ENCODE measurements at places on chromosomes 7 and 10.

GRCh38 chr7:94206295-94206694, 188.4 kb upstream of the COL1A2 start:
- DNase-seq, result no peak

DNA sequence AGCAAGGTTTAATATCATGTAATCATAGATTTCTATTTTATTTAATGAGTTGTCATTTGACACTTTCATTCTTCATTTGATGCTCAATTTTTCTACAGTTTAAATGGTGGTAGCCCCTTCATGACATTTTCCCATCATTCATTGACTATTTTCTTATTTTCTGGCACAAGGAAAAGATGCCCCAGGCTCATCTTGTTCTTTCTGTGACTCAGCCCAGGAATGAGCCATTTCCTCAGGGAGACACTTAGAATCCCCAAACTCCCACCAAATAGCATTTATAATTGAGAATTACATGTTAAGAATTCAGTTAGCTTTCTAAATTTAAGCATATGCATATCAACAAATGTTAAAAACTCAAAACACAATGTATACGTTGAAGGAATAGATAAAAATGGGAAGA, 222.3 kb downstream of the KIF20B start:
- DNase-seq, result no peak

- no peak for DNase-seq
Measured at GRCh38 chr10:88731296-88731695, 25.2 kb downstream of the LIPK start.

DNA sequence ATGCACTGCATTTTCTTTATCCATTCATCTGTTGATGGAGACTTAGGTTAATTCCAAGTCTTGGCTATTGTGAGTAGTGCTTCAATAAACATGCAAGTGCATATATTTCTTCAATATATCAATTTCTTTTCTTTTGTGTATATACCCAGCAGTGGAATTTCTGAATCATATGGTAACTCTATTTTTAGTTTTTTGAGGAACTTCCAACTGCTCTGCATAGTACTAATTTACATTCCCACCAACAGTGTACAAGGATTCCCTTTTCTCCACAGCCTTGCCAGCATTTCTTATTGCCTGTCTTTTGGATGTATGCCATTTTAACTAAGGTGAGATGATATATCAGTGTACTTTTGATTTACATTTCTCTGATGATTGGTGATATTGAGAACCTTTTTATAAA, 145.2 kb downstream of the LYZL1 start:
- DNase-seq, result no peak

DNA sequence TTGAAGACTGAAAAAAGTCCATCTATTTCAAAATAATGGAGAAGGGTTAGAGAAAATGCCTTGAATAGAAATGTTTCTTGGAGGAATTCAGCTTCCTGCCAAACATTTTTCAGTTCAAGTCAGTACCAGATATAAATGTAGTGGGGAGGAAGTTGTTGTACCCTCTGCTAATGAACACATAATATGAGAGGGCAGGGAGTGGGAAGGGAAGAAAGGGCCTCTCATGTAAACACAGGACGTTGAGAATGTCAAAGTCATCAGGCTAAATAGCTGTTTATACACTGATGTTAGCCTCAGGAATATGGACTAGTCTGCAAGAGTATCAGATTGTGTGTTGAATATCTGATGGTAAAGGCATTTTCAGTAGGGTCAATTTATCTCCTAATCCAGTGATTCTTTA, 37.0 kb downstream of the GPR37 start:
- no peak for DNase-seq

DNA sequence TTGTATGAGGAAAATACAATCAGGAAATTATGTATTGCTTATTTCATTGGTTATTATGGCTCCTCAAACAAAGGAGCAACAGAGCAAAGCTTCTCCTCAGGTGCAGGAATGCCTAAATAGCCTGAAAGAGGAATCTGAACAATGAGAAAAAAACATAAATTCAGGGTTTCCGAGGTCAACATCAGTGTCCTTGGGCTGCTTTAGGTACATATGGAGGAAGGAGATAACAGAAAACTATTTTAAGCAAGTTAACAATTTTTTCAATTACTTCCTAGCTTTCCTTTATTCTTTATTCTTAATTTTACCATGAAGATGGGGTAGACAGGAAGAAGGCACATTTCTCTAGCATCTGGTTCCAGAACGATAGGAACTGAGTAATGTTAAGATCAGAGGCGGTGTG, 14.0 kb downstream of the SLC16A9 start:
- no peak for DNase-seq

DNA sequence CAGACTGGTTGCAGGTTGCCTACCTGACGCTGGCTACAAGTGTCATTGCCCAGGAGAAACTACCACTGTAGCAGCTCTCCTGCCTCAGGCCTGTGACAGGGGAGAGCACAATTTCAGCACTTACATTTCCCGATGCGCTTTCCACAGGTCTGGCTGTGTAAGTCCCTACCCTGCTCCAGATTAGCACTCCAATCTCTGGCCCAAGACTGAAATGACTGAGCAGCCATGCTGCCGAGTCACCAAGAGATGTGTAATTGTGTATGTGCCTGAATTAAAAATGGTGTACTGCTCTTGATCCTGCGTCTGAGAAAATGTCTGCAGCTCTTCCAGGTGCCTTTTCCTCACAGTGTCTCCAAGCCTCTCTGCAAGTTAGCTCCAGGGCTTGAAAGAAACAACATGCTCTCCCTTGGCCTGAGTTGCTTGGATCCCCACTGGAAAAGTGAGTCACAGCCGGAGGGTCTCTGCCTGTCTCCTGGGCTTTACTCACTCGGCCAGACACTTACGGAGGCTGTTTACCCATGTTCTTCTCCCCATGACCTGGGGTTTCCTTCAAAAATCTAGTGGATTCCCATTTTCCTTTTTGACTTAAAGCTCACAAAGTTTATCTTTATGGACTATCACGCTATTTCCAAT, 1001.7 kb upstream of the KCND2 start:
- no peak for DNase-seq

DNA sequence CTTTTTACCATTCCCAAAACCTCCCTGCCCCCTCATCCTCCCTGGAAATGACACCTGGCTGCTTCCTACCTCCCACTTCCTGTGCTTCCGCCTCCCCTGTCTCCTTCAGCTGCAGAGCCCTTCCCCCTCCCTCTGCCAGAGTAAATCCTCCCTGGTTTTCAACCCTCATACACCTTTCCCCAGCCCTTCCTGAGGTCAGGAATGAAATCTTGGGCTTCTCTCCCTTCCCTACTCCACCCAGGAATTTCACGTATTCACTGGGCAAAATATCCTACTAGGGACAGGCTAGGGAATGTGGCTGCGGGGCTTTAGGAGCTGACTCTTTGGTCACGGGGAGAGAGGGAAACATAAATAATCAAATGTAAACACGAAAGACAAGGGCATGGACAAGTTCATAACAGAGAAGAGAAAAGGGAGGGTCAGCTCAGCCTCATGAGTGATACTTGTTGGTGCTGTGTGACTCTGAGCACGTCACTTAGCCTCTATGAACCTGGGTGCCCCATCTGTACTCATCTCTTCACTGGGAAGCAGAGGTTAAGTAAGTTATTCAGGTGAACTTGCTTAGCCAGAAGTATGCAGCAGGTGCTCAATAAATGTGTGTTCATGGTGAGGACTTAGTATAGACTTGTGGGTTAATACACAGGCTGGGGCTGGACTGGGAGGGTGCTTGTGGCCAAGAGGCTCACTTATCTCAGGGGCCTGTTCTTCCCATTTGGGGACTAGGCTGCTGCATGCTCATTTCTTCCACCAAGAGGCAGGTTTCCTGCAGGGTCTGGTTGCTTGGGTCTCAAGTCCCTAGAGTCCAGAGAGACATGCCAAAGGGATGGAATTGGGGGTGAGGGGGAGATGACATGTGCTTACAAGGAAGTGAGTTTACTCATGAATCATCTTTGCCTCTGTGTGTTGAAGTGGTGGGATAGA, 10.0 kb upstream of the DUSP5 start:
- no peak for DNase-seq

DNA sequence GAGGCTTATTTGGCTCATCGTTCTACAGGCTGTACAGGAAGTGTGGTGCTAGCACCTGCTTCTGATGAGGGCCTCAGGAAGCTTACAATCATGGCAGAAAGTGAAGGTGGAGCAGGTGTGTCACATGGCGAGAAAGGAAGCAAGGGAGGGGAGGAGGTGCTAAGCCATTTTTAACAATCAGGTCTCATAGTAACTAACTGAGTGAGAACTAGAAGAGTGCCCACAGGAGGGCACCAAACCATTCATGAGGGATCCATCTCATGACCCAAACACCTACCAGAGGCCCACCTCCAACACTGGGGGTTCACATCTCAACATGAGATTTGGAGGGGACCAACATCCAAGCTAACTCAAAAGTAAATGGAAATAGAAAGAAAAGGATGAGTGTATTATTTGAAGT, 78.1 kb downstream of the CXCL12 start:
- no peak for DNase-seq

DNA sequence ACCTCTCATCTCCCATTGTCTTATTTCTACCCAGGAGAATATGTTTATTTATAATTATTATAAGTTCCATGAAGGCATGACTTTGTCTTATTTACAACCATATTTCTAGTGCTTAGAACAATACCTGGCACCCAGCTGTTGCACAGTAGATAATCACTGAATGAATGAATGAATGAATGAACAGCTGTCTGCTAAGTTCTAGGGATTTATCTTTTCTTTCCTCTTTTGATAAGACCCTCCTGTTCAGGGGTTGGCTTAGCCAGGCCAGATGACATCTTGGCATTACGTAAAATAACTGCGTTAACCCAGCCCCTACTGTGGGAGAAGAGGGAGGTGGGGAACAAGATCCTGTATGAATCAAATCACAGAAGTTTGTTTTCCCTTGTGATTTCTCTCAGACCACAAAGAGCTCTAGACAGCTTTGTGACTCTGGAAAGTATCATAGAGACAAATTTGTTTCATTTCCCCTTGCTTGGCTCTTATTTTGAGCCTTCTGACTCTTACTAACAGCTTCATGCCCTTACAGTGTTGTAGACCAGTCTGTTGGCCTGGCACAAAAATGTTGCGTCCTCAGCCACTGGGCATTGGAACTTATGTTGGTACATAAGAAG, 8.4 kb downstream of the ZNF862 start:
- DNase-seq, result no peak

DNA sequence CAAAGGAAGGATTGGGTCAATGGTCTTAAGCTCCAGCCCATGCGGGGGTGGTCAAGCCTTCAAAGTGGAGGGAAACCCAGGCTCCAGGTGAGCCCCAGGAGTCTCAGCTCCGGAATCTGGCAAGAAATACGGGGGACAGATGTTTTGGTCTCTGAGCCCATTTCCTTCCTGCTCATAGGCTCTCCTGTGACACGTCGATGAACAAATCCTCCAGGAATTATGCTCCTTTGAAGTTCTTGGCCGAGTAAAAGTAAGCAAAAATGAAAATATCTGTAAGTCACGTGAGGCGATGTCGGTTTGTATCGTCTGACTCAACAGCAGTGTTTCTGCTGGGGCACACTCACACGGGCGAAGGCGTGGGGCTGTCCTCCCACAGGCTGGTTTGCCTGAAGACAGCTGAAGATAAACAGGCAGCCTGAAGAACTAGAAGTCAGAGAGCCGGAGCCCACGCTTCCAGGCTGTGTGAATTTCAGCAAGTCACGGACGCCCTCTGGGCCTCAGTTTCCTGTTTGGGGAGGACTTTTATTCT, 52.6 kb upstream of the SMNDC1 start:
- DNase-seq, result no peak

DNA sequence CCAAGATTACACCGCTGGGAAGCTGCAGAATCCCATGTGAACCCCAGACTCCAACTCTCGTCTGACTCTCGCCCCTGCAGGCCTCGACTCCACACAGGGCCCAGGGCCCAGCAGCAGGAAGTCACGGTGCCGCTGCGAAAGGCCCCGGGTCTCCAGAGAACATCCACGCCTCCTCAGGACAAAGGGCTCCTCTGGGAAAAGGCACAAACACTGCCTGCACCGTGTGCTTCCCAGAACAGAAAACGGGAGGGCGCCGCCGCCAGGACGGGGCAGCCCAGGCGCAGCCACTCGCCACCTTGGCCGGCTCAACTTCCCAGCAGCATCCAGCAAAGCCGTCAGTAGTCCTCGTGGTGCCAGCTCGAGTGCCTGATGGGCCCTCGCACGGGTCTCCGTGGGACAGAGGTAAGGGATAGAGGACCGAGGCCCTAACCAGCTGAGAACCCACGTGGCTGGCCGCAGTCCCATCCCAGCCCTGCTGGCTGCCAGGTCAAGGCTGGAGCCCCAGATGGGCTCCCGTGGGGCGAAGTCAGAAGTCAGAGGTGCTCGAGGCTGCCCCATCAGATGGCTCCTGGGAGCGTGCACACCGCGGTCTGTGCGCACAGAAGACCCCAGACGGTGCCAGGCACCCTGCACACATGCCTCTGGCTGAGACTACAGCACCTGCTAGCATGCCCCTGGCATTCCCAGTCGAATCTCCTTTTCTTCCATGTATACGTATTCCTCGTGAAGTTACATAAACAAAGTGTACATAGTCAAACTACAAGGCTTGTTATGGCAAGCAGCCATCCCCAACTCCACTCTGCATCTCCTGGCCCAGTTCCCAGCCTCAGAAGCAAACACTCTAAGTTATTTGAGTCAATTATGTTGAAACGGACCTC, 60.2 kb downstream of the MAD1L1 start:
- DNase-seq, result no peak

DNA sequence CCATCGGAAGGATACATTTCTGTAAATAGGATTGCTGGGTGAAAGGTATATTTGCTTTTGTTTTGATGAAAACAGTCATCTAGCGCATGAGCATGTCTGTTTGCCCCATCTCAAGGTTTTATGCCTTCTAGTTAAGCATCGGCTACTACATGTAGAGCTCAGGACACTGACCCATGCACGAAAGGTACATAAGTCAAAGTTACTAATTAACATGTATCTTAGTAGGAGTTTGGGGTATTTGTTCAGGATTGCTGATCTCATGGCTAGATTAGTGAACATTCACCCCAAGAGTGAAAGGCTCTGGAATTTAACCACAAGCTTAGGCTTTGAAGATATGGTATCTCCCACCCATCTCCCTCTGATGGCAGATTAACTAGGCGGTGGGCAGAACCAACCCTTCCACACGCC, 91.5 kb downstream of the RBM20 start:
- no peak for DNase-seq

GRCh38 chr7:117949232-117949631, 76.0 kb upstream of the CTTNBP2 start:
- DNase-seq, result no peak

GRCh38 chr10:100825325-100825875, 80.0 kb downstream of the PAX2 start:
- no peak for DNase-seq
